ENCODE measurements at places on chromosomes 3 and 15.
A peak's percentile ranks its signal among the peaks of the same experiment; 100 is the strongest.

GRCh38 chr3:33401781-33402180, 38.4 kb downstream of the UBP1 start:
- no peak for DNase-seq

- DNase-seq = no peak
Observed at GRCh38 chr3:73762855-73763254, 138.1 kb upstream of the PDZRN3 start.

GRCh38 chr3:49157289-49157688, 8.8 kb downstream of the CCDC71 start:
- DNase-seq = no peak

DNA sequence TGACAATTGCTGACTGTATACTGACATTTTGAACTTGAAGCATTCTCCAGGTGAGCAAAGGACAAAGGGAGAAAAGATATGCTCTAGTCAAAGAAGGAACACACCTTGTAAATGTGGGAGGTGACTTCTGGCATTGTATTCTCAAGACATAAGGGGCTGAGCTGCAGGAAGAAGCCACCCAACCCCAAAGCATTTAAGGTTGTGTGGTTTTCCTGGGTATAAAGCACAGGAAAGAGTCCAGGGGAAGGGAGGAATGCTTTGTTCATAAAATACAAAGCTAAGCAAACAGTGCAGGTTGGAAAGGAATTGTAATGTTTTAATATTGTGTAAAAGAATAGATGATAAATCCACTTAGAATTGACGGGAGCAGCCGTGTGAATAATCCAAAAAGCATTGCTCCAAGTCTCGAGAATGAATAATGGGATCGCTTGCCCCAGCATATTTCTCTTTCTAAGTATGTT, 102.4 kb upstream of the LRIG1 start:
- no peak for DNase-seq

DNA sequence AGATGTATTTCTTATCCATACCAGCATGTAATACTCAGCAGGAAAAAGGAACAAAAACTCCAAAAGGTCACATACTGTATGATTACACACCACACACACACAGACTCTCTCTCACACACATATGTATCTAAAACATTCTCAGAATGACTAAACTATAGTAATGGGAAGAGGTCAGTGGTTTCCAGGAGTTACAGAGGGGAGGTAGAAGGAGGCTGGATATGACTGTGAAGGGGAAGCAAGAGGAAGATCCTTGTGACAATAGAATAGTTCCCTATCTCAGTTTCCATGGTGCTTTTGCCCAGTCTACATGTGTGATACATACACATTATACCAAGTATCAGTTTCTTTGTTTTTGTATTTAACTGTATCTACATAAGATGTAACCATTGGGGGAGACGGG, 190.1 kb downstream of the IL5RA start:
- no peak for DNase-seq

- DNase-seq = peak; percentile 20
Observed at GRCh38 chr15:68258692-68259091, 18.9 kb upstream of the FEM1B start.

- no peak for DNase-seq
Observed at GRCh38 chr15:39579487-39580116, 1.3 kb upstream of the THBS1 start.

DNA sequence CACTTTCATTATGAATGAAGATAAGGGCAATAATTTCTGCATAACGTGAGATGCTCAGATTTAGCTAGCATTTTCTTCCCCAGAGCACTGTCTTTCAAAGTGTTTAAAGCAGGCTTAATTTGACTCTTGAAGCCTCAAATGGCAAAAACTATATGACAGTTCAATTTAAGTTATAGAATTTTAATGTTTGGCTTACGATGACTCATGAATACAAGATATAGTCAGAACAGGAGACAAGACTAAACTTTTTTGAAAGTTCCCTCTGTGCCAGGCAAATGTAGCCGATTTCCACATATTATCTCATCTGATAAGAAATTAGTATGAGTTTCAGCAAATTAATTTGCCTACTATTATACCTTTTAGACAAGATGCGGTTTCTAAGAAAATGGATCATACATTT, 19.6 kb downstream of the ABI3BP start:
- no peak for DNase-seq

GRCh38 chr15:41546851-41547786, 3.1 kb upstream of the RPAP1 start:
- DNase-seq = no peak

- DNase-seq = no peak
Observed at GRCh38 chr3:25783661-25784512, 644 bp upstream of the NGLY1 start.

DNA sequence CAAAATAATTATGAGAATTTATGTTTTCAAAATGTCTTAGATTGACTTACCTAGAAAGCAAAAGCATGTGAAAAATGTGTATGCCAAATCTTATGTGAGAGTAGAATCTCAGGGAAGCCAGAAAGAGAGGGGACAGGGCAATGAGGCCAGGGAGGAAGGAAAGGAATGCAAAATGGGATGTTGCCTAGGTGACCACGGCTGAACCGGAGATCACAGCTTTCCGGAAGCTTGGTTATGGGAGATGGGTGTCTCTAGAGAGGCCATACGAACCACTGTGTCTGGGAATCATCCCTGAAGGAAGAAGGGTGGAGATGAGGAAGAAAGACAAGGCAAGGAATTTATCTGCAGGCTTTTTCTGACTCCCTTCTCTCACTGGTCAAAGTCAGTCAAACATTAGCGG, 76.0 kb downstream of the SUCLG2 start:
- no peak for DNase-seq

Data from activated CD8-positive, alpha-beta memory T cell treated with anti-CD3 and anti-CD28 coated beads, Interleukin-2, amount 50 U/mL, for 4 hours (primary cell).